Right ventricle myocardium inferior (tissue), 1 donor: ENCODE measurements at places on chromosomes 5 and 9. TPM values are rescaled to one million over a fixed set of nuclear protein-coding genes. Genes with fewer than 3 reads are reported as not detected.

The SLIT3 gene
- total RNA-seq: 12.4 TPM

- DNase-seq: no peak
Measured at GRCh38 chr5:150503977-150504620, 3.8 kb upstream of the NDST1 start.

The PCDHA12 gene
- total RNA-seq: not detected

The PRDM9 gene
- not detected for total RNA-seq

DNA sequence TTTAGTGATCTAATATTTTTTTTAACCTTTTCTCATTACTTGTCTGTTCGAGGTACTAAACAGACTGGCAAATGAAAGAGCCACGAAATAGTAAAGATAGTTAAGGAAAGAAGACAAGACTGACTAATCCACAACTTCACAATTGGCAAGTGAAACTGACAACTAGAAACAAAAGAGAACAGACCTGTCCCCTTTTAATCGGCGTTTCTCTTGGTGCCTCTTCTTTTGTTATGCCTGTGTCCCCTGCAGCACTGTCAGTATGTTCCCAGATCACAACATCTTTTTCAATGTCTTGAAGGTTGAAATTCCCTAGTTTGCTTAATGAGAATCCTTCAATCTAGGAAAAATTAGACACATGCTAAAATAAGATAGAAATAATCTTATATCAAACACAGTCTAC, 26.1 kb downstream of the TUT7 start:
- DNase-seq: no peak

DNA sequence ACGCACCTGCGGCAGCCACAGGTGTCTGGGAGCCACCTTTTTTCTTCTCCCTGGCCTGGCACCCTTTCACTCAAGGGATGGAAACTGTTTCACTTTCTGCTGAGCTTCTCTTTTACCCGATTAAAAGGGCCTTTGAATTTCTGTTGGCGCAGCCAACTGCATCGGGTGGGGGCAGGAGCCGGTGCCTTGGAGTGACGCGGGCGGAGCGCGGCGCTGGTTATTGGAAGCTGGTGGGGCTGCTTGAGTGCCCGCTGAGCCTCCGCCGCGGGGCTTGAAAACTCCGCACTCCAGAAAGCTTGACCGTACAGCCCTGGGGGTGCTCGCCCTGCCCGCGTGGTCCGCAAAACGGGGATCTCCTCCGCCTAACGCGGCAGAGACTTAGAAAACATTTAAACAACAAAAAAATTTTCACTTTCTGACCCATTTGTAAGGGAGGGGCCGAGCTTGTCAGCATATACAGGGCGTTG, 52.0 kb upstream of the TJP2 start:
- DNase-seq: peak; percentile 85

The SLCO6A1 gene
- total RNA-seq: not detected

The CARTPT gene
- not detected for total RNA-seq

GRCh38 chr9:105836936-105837660, 142.8 kb downstream of the TMEM38B start:
- DNase-seq: no peak

DNA sequence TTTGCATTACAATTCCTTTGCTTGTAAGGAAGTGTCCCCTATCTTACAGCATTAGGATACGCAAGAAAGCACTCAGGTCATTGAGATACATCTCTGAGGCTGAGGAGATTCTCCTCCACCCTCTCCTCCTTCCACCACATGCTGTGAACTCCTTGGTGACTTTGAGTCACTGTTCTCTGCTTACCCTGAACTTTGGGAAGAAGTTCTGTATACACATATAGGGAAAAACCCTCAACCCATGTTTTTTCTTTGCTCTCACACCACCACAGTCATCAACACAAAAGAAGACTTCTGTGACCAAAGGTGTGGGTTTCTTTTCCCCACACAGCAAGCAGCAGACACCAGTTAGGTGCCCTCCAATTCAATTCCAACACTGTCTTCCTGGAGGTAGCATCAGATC, 38.1 kb downstream of the CNOT6 start:
- DNase-seq: no peak

DNA sequence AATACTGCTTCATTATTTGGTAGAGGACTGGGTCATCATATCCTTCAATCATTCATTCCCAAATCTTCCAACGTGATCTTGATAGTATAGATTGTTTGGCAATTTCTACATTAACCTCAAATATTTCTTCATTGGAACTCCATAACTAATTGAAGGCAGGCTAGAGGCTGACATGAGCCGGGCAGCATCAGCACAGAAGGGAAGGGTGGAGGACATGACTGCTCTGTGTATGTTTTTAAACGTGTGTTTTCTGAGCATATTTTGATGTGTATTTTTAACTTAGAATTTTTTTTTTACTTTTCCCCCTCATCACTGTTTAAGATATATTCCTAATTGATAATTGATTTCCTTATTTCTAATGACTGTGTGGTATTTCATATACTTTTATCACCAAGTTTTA, 12.6 kb downstream of the DDX4 start:
- no peak for DNase-seq

The ZNF354C gene
- total RNA-seq: 4.7 TPM

GRCh38 chr9:115341426-115341825, 223.5 kb upstream of the TNC start:
- DNase-seq: no peak

- DNase-seq: no peak
Measured at GRCh38 chr9:38312406-38312805, 80.1 kb upstream of the ALDH1B1 start.

DNA sequence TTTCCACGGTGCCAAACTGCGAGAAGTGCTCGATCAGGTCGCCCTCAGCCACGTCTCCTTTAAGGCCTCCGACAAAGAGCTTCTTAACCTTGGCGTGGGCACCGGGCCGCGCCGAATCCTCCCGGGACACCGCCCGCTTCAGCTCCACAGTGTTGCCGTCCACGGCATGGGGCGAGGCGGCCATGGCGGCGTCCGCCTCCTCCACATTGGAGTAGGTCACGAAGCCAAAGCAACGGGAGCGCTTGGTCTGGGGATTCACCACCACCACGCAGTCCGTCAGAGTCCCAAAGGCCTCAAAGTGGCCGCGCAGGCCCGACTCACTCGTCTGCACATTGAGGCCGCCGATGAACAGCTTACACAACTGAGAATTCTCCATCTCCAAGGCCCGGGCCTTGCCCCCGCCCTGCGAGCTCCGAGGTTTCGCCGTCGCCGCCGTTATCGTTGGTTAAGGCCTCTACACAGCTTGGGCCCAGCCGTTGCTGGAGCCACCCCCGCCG, 424 bp downstream of the HNRNPA0 start:
- DNase-seq: no peak

DNA sequence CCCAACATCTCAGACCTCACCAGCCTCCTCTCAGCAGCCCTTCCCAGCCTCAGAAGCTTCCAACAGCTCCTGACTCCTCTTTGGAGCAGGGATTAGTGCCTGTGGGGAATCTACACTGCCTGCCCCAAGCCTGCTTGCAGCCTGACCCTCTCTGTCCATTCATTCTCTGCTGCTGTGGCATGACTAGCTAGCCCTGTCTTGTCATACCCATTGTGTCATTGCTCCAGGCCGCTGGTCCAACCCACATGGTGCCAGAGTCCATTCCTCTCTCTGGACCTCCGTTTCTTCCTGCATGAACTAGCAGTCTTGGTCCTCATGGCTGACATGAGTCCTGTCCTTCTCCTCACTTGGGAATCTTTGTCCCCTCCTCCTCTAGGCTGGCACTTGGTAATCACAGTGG, 12.8 kb upstream of the RXRA start:
- DNase-seq: peak; percentile 13

DNA sequence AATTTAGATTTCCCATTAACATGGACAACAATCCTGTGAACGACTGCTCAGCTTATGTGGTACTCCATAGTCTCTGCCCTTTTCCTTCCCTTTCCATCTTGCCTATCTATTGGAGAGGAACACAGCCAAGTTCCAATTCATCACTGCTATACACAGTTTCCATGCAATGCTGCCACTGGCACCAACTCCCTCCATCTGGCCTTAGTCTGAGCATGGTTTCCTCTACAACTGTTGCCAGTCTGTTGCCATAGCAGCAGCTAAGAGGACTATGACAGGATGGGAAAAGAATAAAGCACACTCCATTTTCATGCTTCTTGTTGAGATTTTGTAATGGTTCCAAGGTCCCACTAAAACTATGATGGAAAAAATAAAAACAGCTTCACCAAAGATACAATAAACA, 189.0 kb downstream of the HCN1 start:
- DNase-seq: no peak

GRCh38 chr9:91006046-91006445, 204.4 kb downstream of the SYK start:
- DNase-seq: no peak

The PCDHA11 gene
- total RNA-seq: not detected

GRCh38 chr9:113611461-113612215, 148.1 kb downstream of the RGS3 start:
- no peak for DNase-seq

- no peak for DNase-seq
Measured at GRCh38 chr9:114035845-114036801, 42.0 kb downstream of the AMBP start.

DNA sequence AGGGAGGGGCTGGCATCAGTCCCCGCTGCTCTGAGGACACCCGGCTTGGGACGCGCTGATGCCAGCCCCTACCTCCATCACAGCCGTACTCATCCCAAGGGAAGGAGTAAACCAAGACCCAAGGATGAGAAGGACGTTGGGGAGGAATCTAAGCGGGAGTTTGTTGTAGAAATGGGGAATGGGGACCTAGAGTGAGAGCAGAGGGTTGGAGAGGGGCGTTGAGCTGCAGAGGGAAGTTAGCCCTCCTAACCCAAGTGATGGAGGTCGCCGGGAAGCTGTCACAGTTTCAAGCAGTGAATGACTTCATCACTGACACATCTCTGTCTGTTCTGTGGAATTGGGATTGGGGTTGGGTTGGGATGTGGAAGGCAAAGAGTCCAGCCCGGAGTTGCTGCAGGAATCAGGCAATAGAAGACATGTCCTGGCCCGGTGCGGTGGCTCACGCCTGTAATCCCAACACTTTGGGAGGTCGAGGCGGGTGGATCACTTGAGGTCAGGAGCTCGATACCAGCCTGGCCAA, 759 bp upstream of the SUSD1 start:
- DNase-seq: no peak

DNA sequence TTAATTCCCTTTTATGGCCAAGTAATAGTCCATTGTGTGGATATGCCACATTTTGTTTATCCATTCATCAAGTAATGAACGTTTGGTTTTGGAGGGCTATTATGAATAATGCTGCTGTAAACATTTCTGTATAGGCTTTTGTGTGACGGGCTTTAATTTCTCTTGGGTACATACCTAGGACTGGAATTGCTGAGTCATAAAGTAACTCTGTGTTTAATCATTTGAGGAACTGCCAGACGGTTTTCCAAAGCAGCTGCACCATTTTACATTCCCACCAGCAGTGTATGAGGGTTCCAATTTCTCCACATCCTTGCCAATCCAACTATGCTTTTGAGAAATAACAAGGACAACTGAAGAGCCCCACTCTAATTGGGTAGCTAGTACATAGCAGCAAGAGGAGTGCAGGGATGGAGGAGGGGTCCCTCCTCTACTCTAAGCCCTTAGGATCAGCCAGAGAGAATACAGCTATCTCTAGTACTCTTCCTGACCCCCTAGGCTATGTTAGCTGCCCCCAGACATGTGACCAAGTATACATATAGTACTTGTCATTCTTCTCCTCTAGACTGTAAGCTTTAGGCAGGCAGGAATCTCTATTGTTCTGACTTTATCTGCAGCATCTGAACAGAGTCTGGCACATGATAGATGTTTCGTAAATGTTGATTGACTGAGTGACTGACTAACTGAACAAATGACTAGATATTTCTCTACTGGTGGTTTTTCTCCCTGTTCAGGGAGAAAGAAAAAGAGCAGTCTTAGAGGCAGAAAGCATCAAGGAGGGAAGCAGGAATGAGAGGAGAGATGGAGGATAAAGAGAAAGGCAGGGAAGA, 22.1 kb upstream of the MATR3 start:
- no peak for DNase-seq

DNA sequence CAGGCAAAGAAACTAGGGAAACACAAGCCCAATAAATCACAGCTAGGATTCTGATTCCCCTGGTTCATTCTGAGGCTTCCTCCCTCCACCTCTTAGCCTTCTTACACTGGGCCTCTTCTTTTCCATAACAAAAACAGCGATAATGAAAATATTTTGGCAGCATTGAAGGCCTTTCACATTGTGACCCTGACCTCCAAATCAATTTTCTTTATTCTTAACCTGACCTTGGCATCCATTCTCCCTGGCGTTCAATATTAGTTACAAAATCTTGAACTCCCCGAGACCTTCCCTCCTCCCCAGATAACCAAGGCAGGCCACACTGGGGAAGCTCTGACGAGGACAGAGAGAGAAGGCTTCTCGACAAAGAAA, 399.9 kb downstream of the ZSWIM6 start:
- DNase-seq: no peak

- DNase-seq: no peak
Measured at GRCh38 chr5:90201923-90202322, 207.6 kb downstream of the CETN3 start.

DNA sequence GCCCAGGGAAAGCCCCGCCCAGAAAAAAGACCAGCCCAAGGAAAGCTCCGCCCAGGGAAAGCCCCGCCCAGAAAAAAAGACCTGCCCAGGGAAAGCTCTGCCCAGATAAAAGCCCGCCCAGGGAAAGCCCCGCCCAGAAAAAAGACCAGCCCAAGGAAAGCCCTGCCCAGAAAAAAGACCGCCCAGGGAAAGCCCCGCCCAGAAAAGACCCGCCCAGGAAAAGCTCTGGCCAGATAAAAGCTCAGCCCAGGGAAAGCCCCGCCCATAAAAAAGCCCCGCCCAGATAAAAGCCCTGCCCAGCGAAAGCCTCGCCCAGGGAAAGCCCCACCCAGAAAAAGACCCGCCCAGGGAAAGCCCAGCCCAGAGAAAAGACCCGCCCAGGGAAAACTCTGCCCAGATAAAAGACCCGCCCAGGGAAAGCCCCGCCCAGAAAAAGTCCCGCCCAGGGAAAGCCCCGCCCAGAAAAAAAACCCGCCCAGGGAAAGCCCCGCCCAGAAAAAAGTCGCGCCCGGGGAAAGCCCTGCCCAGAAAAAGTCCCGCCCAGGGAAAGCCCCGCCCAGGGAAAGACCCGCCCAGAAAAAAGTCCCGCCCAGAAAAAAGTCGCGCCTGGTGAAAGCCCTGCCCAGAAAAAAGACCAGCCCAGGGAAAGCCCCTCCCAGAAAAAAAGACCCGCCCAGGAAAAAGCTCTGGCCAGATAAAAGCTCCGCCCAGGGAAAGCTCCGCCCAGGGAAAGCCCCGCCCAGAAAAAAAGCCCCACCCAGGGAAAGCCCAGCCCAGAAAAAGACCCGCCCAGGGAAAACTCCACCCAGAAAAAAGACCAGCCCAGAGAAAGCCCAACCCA, 11.9 kb downstream of the GRIN1 start:
- DNase-seq: no peak

The PCA3 gene
- not detected for total RNA-seq

DNA sequence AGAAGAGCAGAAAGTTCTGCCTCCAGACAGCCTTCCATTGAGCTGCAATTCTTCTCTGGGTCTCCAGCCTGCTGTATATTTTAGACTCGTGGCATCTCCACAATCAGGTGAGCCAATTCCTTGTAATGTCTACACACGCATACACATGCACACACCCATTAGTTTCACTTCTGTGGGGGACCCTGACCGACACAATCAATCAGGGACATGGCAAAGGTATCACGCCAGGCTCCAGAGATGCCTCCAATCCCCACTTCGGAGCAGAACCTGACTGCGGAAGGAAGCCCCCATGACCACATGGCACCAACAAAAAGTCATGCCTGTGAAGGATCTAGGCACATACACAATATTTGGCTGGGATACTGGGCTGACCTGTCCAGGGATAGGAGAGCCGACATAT, 21.4 kb downstream of the SEMA4D start:
- no peak for DNase-seq

The WNK2 gene
- 200 TPM for total RNA-seq

The MAP1B gene
- 59.9 TPM for total RNA-seq
